Fibroblast of skin of abdomen (primary cell): ENCODE measurements at places on chromosomes 2 and 18.

DNA sequence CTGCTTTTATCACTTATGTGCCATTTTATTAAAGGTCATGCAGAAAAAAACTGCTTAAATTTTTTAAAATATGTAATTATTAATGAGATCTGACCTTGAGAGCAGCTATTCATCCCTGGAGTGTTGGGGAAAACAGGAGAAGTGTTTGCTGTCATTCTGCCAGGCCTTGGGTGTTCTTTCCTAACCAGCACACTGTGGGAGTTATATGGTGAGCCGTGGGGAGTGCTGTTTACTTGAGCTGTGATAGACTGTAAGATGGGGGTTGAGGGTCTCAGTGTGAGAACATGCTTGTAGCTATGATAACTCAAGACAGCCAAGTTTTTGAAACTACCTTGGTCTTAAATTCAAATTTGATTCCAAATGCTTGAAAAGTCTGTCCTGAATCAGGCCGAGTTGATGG lies 101.3 kb upstream of the ARHGAP28 start:
- DNase-seq = peak; percentile 38

DNA sequence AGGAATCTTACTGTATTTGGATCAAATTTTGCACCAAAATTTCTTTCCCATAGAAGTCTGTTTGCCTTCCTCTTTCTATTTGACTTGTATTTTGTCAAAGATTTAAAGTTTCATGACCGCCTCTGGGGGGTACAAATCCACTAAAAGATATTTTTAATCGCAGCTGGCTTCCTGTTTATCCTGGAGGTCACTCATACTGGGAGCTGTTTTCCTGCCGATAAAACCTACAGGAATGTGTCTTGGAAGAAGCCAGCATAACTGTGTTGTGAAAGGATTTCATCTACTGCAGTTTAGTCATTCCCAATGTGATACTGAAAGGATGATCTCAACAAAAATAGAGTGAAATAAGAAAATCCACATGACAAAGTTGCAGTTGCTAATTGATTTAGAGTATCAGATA lies 184.0 kb downstream of the RIT2 start:
- peak; percentile 44 for DNase-seq

DNA sequence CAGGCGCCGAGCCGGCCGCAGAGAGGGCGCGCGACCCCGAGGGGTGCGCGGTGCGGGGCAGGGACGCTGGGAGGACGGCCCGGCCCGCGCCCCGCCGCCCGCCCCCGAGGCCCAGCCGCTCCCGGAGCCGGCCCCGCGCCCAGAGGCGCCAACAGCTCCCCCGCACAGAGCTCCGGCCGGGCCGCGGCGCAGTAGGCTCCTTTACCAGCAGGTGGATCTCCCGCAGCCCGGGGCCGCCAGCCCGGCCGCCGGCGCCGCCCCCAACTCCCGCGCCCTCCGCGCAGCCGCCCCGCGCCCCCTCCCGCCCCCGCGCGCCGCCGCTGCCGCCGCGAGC lies 258 bp downstream of the MGAT4A start:
- no peak for DNase-seq

- peak; percentile 58 for DNase-seq
Observed at GRCh38 chr2:38037757-38038621, 38.0 kb downstream of the CYP1B1 start.

DNA sequence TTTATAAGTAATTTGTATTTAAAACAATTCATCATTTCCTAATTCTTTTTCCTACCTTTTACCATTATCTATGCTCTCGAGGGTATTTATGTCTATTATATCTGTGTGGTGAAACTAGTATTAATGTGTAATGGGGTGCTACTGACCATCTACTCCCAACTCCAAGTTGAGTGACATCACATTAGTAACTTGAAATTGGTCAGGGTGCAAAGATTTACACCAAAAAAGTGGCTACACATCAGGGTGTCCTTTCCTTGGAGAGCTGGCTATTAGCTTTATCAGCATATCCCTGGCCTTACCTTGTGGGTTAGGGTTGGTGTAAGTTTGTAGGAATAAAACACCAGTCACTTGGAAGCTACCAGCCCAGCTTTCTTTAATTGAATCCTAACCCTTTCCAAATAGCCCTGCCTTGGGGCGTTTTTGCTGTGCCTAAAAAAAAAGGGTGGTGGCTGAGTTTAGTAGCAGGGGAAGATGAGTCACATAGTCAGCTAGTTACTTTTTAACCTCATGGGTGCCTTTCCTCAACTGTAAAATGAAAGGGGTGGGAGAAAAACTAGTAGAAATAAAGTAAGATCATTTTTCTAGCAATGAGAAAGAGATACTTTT lies 14.0 kb downstream of the ANXA4 start:
- peak; percentile 22 for DNase-seq

GRCh38 chr18:22320771-22321170 lies 96.9 kb downstream of the CTAGE1 start:
- no peak for DNase-seq

GRCh38 chr2:188609321-188610049 lies 317.8 kb downstream of the GULP1 start:
- peak; percentile 77 for DNase-seq

- DNase-seq = no peak
Observed at GRCh38 chr18:77222464-77222863, 27.2 kb upstream of the GALR1 start.

DNA sequence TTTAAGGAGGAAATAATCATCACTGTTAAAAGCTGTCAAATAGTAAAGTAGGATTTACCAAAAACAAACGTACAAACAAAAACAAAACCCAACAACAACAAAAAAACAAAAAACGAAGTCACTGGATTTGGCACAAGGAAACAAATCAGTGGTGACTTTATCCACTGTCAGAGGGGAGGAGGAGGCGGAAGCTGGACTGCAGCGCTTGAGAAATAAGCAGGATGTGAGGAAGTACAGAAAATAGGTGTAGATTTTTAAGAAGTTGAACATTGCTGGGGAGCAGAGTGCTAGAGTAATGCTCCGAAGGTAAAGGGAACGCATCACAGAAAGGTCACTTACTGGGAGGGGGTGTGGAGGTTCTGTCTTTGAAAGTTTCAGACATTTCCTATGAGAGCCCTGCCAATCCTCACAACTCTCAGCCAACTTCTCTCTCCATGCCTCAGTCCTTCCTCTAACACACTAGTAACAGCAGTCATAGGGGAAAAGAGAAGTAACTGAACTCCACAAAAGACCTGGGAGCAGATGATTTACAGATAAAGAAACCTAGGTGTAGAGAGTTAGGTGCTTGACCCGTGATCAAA lies 220.2 kb upstream of the SMAD7 start:
- DNase-seq = no peak

DNA sequence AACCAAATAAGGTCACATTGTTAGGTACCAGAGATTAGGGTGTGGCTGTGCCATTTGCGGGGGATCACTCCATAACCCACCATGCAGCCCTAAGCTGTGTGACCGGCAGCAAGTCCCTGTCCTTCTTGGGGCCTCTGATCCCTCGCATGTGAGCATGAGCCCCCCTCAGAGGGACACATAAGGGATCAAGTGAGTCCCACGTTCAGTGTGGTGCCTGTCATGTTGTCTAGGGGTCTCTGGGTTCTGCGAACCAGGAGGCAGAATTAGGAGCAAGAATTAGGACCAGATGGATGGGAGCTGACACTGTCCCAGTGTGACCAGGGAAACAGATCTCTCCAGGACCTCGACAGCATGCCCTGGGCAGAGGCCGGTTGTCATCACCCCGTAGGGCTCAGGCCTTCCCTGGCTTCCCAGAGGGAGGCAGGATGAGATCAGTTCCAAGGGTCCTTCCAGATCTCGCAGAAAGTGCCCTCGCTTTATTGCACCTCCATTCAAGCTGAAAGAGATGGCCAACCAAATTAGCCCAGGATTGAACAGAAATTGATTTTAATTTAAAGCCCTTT lies 113.2 kb upstream of the OTOS start:
- no peak for DNase-seq

GRCh38 chr18:48030616-48031480 lies 100.4 kb upstream of the SMAD2 start:
- DNase-seq = peak; percentile 43

- DNase-seq = peak; percentile 54
Observed at GRCh38 chr18:21682371-21683051, 22.1 kb downstream of the ABHD3 start.

DNA sequence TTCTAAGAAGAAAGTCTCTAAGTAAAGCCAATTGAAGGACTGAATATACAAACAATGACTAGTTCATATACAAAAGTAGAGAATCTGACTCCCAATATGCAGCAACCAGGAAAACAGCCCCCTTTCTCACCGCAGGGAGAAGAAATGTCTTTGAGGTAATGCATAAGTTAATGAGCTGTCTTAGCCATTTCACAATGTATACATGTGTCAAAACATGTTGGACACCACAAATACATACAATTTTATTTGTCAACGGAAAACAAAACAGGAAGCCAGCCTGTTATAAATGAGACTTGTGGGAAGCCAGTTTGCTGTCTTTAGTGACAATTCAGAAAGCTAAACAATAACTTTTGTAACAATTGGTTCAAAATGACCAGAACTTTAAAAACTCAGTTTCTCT lies 389.2 kb downstream of the CBLN2 start:
- DNase-seq = no peak

GRCh38 chr2:81007104-81007503 lies 702.6 kb upstream of the LRRTM1 start:
- DNase-seq = no peak

DNA sequence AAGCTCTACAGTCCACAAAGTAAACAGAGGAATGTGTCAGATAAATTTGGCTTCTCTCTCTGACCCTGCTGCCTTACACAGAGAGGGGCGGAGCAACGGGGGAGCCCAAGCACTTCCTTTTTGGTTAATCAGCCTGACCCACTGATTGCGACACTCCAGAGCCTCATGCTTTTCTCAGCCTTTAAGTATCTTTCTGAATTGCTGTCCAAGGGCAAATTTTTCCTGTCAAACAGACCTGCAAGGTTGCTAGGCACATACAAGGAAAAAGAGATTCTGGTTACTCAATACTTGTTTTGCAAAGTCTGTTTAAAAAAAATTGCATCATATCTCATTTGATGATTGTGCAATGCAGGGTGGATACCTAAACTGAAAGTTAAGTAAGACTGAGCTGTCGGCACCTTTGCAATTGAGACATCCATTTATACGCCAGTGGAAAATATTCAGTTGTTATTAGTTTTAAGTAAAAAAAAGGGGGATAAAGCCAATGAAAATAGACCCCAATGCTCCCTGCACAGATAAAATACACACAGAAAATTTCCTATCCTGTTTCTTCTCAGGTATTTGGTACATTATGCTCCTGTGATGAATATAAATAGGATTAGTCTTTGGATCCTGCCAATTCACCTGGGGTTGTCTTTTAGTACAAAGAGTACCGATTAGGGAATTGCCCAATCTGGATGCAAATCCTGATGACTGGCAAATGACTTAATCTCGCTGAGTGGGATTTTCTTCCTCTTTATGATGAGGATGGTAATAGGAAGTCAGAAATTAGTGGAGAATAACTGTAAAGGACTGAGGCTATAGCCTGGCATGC lies 260.2 kb upstream of the TRIB2 start:
- DNase-seq = peak; percentile 99

- DNase-seq = peak; percentile 75
Observed at GRCh38 chr18:22422909-22423548, 5.3 kb upstream of the CTAGE1 start.

DNA sequence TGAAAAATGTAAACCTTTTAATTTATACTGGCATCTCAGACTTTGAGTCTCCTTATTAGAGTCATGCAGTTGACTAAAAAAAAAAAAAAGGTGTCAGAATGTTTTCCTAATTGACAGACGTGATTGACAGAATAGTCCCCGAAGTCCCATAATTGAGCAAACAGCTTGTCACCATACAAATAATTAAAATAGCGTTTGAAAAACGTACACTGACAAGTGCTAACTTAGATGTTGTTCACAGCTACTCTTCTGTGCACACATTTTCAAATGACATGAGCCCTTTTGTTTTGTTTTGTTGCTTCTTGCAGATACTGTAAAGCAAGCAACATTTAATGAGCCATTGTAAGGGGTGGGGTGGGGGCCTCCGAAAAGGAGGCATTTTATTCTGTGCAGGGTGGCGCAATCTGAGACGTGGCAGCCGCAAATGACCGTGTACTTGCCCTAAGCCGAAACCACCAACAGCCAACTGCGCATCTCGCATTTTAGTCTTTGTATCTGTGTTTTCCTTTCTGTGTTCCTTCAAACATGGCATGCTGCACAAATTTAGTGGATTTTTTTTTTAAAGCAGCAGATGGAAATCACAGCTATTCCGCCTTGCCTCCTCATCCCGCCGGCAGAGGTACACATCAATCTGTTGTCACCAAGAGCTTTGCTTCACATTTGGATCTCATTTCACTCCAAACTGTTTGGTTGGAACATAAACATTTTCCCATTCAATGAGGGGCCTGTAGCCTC lies 52.4 kb downstream of the LPIN1 start:
- peak; percentile 33 for DNase-seq

DNA sequence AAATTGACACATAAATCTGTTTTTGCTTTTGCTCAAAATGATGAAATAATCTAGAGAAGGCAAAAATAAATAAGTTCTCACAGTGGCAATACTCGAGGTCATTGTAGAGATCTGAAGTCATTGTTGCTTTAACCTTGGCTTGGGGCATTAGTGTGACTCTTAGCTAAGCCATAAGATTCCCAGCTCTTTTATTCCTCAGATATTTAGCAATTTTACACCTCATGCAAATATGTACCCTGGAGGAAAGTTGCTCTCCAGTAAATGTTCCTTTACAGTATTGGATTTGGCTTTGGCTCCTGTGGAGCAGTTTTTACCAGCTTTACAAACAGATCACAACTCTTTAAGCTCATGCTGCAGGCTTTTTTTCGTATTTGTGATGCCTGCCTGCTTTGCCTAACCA lies 134.2 kb upstream of the NABP1 start:
- no peak for DNase-seq

GRCh38 chr2:138621139-138621538 lies 119.6 kb downstream of the SPOPL start:
- no peak for DNase-seq

GRCh38 chr2:220502539-220502938 lies 875.1 kb downstream of the SLC4A3 start:
- DNase-seq = no peak

GRCh38 chr2:55026202-55026601 lies 24.0 kb downstream of the RTN4 start:
- DNase-seq = peak; percentile 43

GRCh38 chr2:162118166-162119031 lies 33.6 kb downstream of the GCG start:
- DNase-seq = peak; percentile 81

DNA sequence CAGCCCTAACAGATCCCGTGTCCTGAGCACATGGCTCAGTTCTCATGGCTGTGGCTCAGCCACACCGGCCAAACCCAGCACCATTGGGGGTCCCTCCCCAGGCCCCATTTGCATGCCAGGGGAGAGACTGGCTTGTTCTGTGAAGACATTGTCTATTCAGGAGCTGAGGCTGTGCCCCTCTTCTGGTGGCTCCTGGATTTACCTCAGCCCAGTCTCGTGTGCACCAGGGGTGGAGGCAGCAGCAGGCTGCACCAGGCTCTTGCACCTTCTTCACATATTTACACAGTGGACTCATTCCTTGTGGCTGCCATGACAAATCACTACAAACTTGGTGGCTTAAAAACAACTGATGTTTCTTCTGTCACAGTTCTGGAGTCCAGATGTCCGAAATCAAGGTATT lies 92.4 kb upstream of the ITGA6 start:
- no peak for DNase-seq

- peak; percentile 85 for DNase-seq
Observed at GRCh38 chr2:202035089-202035940, 1.7 kb downstream of the FZD7 start.

- DNase-seq = no peak
Observed at GRCh38 chr2:43228321-43228751, 1.9 kb upstream of the ZFP36L2 start.

- DNase-seq = no peak
Observed at GRCh38 chr18:23967321-23968089, 47.0 kb upstream of the TTC39C start.

- peak; percentile 57 for DNase-seq
Observed at GRCh38 chr2:212711856-212712255, 173.3 kb upstream of the ERBB4 start.

- DNase-seq = no peak
Observed at GRCh38 chr18:51617572-51618260, 420.2 kb upstream of the MEX3C start.
